Hematopoietic multipotent progenitor cell (in vitro differentiated cells): ENCODE measurements at places on chromosomes 6 and 20. TPM values are rescaled to one million over a fixed set of nuclear protein-coding genes. Genes with fewer than 3 reads are reported as not detected.

DNA sequence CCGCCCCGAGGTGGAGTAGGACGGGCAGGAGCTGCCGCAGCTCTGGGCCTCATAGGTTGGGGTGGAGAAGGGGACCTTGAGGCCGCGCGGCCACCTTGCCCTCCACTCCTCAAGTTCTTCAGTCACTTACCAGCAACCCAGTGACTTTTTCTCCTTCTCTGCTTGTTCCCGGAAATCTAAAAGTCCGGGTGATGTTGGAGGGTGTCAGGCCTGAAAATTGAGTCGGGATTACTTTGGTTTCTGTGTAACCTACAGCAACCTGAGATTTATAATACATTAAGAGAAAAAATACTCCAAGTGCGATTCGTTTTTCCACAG lies 338 bp downstream of the RWDD1 start:
- DNase-seq = no peak

DNA sequence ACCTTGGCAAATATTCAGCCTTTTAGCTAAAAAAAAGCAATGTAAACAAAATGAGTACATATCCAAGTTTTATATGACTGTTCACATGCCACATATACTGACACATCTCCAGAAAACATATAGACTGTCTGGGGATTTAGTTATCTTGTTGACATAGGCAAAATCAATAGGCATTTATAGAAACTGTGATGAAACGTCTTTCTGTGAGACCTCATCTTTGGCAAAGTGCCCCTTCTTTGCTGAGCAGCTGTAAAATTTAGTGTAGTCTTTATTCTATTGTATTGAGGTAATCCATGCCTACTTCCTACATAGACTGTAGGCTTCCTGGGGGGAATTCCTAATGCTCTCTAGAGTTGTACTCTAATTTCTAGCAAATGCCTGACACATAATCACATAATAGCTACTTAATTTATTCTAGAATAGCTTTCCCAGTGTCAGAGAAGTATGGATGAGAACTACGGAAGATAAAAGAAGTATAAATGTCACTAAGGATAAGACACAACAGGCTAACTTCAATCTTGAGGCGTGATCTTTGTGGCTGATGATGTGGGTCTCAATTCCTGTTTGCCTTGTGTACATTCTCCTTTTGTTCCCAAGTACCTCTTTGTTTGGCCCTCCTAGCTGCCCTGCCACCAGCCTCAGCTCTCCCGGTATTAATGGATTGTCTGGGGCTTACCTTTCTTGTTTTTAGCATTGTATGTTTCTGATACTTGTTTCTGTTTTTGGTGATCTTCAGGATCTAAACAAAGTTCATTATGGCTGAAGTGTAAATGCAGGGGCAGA lies 30.6 kb downstream of the PTCHD4 start:
- DNase-seq = no peak

DNA sequence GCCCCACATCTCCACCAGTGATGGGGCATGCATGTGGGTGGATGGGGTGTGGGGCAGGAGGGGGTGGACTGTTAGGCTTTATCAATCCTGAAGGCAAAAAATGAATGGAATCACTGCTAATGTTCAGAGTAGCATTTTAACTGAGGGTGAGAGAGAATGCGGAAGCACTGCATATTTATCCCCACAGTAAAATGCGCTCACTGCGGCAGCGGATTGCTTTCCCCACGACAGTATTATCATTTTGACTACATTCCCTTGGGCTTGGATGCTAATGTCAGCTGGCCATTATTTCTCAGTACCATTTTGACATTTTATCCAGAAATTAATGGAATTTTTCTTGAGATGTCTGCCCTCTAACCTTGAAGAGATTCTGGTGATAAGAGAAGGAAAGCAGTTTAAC lies 13.4 kb downstream of the ALDH8A1 start:
- DNase-seq = no peak

GRCh38 chr6:48912503-48912902 lies 550.5 kb downstream of the MMUT start:
- DNase-seq = no peak

DNA sequence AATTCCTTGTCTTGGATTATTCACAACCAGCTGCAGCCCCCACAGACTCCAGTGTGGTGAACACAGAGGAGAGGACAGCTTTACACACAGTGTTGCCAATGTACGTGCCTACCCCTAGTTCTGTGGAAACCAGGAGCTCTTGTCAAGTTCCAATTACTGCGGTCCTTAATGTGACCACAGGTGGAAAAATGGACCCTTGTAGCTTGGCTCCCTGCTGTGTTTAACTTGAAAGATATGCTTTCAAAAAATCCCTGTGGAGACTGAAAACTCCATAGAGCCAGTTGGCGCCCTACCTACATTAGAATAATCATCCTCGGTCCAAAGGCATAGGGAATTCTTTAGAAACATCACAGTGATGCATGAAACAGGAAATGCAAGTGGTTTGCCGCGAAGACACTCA lies 118.3 kb upstream of the SLC22A23 start:
- no peak for DNase-seq

DNA sequence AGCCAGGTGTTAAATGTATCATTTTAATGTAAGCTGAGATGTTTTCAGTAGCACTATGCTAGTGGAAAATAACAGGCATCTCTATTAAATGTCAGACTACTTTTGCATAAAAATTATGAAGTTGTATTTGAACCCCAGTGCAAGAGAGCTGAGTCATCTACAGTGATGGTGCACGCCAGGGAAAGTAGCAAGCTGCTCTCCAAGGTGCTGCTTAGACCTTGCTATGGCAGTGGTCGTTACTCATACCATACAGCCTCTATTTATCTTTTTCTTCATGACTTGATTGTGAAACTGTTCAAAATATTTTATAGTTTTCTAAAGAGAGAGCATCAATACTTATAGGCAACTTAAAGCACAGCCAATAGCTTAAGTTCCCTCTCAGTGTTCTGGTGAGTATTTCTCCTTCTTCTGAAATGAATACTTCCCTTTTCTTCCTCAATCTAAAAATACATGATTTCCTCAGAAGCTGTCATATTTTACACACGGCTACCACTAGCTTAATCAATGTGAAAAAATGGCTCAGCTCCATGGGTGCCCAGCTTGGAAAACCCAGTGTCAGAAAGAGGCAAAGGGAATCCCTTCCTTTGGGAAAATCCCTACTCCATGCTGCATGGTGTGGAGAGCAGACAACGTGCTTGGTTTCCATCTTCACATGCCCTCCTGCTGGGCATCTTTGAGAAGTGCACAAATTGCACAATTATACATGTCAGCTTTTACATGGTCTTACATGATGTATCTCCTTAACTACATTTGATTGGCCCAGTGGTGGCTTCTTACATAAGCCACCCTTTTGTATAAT lies 105.6 kb downstream of the ELOVL4 start:
- no peak for DNase-seq

GRCh38 chr6:107634324-107635056 lies 144.6 kb downstream of the SOBP start:
- no peak for DNase-seq

DNA sequence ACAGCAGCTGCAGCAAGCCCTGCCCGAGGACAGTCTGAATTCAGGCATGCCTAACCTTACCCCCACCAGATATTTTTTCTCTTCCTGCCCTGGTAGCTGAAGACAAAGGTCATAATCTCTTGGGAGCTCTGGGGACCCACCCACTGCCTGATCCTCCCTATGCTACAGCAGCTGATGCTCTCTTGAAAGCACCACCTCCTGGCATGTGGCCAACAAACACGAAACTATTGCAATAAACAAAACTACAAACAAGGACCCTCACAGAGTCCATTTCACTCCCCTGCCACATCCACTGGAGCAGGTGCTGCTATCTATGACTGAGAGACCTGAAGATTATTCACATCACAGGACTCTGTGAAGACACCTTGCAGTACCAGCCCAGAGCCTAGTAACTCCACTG lies 238.5 kb upstream of the HS3ST5 start:
- DNase-seq = no peak

DNA sequence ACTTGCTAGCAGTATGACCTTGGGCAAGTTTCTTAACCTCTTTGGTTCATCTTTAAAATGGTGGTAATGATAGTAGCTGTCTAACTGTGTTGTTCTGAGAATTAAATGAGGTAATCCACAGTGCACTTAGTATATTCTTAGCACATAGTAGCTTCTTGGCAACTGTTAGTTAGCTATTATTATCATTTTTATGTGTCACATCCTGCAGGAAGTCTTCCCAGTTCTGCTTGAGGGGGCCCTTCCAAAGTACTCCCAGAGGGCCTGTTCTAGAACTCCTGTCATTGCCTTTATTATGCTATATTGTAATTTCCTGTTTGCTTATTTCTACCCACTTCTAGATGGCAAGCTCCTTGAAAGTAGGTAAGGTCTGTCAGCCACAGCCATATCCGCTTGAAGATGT lies 30.6 kb downstream of the ANKS1A start:
- no peak for DNase-seq

DNA sequence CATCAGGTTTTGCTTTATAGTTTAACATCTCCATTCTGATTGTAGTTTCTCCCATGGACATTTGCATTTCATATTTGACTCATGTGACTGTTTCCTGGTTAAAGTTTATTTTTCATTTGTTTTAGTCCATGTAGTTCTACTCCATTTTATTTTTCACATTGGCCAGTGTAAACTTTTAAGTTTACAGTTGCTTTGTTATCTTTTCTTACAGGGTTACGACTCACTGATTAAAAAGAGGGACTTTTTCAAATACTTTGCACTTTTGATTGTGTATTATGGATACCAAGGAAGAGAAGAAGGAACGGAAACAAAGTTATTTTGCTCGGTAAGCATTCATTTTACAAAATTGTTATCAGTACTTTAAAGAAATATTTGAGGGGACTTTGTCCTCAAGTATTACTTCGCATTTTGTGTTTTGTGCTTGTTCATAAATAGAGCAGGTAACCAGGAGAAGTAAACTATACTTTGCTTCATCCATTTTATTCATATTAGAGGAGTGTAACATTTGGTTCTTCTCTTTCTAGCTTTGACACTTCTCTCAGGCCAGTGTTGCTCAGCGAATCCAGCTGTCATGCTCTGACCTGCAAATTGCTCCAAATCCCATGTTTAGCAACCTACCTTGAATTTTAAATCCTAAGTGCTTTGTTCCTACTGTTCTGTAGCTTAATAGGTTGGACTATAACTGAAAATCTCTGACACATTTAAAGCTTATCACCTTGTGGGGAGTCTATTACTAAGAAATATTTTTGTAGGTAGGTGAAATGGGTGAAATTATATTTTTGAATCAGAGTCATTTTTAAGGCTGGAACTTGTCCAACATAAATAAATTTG lies 24.5 kb downstream of the NCOA7 start:
- DNase-seq = no peak

DNA sequence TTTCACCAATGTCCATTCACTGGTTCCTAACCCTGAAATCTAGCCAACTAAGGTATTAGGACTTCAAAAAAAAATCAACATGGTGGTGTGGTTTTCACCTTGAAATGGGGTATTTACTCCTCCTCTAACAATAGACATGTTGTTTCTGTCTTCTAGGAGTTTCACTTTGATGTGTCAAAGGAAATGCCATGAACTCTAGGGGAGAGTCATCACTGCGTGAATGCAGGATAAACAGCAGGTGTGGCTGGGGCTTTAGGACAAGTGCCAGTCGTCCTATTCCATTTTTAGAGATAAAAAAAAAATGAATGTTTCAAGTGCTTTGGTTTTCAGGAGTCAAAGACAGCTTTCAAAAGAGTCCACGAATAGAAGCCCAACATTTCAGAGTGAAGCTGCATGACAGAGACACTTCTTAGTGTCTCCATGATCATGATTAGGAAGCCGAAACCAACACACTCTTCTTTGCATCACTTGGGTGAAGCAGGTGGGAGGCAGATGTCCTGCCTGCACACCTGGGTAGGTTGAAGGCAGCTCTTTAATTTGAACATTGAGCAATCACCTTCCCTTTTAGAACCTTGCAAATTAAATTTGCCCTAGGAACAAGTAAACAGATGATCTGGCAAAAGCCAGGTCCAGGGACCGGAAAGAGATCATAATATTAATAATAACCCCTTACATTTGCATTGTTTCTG lies 328.5 kb upstream of the PRDM1 start:
- DNase-seq = no peak

DNA sequence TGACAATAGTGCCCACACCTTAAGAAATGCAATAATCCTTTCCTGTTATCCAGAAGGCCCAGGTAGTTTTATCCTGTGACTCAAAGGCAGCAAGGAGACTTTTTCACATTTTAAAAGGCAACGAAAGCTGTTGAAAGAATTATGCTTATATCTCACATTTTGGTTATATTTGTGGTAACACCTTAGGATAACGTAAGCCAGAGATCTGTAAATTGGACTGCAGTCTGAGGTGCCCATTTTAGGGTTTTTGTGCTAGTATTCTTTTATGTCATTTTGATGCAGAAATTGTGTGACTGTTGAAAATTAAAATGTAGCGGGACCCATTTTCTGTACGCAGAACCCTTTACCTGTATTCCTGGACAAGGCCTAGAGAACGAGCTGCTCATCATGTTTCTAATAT lies 24.3 kb upstream of the MTHFD1L start:
- DNase-seq = no peak

DNA sequence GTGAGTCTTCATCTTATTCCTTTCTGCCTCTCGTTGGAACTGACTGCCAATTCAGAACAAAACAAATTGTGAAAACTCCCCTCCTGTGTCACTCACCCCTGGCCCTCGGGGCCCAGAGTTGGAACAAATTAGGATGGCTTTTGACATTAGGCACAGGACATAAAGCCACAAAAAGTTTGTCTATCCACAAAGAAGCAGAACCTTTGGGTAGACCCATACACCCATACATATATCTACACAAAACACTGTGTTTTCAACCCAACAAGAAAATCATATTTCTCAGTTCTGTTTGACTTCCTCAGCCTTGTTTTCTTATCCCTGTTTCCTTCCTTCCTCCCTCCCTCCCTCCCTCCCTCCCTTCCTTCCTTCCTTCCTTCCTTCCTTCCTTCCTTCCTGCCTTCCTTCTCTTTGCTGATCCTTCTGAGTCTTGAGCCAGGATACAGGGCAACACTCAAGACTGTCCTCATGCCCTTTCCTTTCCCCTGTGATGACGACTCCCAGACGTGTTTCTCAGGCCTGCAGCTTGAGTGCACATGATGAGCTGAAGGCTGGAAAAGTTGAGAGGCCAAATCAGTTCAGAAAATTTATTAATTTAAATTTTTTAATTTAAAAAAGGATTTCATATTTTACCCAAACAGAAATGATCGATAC lies 41.7 kb upstream of the NKX2-2 start:
- no peak for DNase-seq

- no peak for DNase-seq
Observed at GRCh38 chr6:140062043-140063020, 687.9 kb upstream of the CITED2 start.

The DPPA5 gene
- not detected for total RNA-seq

The ARMH2 gene
- 0.54 TPM for total RNA-seq

The COX7A2 gene
- 49.3 TPM for total RNA-seq

The MYBL2 gene
- total RNA-seq = 7.5 TPM

The LST1 gene
- 74.9 TPM for total RNA-seq

The SCUBE3 gene
- total RNA-seq = not detected

The EGFL8 gene
- total RNA-seq = 5.1 TPM

The TMEM217 gene
- total RNA-seq = 13.7 TPM
